CD4-positive, CD25-positive, alpha-beta regulatory T cell (primary cell): ENCODE measurements at places on chromosomes 3 and 15.

DNA sequence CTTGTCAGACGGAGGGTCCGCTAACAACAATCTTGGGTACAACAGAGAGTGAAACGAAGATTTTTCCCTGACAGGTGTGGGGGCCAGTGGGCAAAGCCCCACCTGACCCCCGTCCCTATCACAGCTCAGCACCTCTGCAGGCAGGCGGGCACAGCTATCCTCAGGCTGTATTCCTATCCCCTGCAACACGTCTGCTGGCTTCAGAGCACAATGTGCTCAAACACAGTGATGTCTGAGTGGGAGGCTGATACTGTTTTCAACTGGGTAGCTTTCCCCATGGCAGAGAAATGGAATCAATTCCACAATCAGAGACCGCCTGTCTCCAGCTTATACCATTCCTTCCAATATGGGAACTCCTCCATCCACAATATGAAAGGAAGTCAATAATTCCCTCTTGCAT is 28.0 kb downstream of the TLE3 start:
- DNase-seq: no peak

DNA sequence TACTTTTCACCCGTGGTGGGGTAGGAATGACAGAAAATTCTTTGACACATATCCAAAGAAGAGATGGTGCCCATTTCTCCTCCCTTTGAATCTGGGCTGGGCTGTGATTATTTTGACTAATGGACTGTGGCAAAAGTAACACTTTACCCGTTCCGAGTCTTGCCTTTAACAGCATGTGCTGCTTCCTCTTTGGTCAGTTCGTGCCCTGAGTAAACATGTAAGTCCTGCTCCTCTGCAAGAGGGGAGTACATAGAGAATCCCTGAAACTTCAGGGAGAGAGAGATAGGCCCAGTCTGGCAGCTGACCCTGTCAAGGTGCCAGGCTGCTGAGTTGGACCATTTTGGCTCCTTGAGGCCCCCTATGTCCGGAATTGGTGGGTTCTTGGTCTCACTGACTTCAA is 243.1 kb downstream of the EPHB1 start:
- DNase-seq: no peak

GRCh38 chr3:121477589-121477988 is 68.2 kb downstream of the POLQ start:
- no peak for DNase-seq

DNA sequence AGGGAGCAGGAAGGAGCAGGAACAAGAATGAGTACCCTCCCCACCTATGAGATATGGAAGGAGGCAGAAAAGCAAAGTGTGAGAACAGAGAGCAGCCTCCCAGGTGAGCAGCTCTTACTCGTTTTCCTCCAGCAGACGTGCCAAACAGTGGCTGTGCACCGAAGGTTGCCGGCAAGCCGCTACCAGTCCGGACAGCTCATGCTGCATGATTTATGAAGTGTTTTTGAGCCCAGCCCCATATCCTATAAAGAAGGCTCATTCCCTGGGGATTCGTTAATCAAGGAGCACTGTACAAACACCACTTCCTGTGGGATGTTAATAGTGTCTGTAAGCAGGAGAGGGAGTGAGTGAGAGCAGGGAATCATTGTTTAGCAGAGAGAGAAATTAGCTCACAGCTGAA is 118.3 kb upstream of the FOXB1 start:
- DNase-seq: no peak

DNA sequence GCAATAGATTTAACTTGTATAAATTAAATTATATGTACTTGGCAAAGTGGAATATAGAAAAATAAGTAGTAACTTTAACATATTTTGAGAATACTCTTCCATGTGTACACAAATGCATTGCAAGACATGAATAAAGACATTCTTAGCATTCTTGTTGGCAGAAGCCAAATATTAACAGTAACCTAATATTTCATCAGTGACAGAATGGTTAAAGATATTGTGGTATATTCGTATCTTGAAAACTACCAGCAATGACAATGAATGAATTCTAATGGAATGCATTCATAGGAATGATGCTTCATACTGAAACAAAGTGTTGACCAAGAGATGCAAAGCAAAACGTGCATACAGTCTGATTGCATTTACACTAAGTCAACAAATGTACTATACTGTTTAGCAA is 524.7 kb downstream of the GRM7 start:
- no peak for DNase-seq

DNA sequence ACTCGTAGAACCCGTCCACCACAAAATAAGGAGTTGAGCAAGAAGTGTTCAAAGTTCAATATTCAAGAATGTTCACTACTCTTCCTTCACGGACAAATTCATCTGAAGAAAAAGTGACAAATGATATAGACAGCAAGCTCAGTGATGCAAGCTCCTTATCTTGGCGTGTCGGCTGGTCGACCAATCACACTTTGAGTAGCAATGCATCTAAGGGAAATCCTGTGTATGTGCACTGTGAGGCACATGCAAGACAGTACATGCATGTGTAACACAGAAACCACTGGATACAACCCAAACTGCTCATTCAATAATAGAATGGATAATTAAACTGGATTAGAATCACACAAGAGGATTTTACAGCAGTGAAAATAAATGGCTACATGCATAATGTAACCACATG is 64.4 kb upstream of the CSPG5 start:
- no peak for DNase-seq

DNA sequence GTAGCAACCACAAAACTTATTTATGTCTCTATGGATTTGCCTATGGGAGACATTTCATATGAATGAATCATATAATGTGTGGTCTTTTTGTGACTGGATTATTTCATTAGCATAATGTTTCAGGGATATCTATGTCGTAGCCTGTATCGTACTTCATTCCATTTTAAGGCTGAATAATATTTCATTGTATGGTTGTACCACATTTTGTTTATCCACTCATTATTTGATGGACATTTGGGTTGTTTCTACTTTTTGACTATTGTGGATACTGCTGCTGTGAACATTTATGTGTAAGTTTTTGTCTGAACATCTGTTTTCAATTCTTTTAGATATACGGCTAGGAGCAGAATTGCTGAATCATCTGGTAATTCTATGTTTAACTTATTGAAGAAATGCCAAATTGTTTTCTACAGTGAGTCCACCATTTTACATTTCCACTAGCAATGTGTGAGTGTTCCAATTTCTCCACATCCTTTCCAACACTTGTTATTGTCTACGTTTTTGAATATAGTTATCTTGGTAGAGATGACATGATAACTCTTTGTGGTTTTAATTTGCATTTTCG is 134.4 kb upstream of the DAZL start:
- no peak for DNase-seq

DNA sequence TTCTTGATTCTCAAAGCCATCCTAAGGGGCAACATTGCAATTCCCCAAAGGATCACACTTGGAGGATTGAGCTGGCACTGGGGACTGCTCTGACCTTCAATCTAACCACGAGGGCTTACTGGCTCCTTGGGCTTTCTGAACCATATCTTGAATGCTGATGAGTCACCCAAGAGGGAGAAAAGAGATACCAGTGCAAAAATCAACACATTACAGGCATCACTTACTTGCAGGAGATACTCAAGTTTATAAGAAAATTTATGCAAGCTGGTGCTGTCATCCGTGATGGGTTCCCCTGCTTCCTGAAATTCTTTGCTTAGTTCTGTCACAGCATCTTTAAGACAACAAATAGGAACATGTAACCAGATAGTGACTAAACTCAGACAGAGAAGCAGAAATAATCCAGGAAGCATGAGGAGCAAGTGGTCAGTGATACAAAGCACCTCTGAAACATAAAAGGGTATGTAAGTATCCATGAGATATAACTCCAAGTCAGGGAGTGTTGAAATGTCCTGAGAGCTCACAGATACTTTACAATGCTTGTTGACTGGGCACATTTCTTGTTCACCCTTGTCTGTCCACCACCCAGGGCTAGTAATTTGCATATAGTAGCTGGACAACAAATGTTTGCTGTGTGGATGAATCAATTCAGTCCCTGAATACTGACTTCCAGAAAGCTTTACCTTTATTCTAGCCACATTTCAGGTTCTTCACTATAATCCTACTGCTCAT is 14.1 kb downstream of the FYCO1 start:
- DNase-seq: no peak

- no peak for DNase-seq
Observed at GRCh38 chr15:71571641-71572040, 238.7 kb upstream of the NR2E3 start.

DNA sequence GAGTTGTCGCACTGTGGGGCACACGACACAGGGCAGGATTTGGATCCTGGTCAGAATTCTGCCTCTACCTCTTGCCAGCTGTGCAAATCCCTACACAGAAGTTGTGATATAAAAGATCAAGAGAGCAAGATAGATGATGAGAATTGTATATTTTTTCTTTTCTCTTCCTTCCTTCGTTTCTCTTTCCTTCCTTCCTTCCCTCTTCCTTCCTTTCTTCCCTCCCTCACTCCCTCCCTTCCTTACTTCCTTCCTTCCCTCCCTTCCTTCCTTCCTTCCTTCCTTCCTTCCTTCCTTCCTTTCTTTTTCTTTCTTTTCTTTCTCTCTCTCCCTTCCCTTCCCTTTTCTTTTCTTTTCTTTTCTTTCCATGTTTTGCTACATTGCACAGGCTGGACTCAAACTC is 12.0 kb upstream of the AHSG start:
- no peak for DNase-seq

- no peak for DNase-seq
Observed at GRCh38 chr15:51048308-51048707, 46.4 kb downstream of the TNFAIP8L3 start.

DNA sequence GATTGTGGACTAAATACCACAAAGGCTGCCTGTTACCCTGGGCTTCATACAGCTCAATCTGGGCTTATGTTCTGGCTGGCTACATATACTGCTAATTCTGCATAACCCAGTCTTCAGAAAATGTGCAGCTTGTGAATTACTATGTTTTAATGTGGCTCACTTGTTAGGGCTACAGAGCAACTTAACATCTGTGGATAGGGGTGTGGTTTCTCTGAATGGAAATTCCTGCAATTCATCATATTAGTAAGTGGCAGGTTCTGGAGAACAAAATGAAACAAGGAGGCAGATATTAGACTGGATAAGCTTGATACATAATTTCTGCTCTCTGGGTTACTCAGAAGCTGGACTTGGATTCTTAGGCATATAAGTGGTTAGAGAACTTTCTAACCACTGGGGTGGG is 6.7 kb downstream of the TMEM202 start:
- DNase-seq: no peak

GRCh38 chr3:76024640-76025039 is 239.3 kb upstream of the ZNF717 start:
- DNase-seq: no peak
